ENCODE measurements at places on chromosomes 16 and 17.

DNA sequence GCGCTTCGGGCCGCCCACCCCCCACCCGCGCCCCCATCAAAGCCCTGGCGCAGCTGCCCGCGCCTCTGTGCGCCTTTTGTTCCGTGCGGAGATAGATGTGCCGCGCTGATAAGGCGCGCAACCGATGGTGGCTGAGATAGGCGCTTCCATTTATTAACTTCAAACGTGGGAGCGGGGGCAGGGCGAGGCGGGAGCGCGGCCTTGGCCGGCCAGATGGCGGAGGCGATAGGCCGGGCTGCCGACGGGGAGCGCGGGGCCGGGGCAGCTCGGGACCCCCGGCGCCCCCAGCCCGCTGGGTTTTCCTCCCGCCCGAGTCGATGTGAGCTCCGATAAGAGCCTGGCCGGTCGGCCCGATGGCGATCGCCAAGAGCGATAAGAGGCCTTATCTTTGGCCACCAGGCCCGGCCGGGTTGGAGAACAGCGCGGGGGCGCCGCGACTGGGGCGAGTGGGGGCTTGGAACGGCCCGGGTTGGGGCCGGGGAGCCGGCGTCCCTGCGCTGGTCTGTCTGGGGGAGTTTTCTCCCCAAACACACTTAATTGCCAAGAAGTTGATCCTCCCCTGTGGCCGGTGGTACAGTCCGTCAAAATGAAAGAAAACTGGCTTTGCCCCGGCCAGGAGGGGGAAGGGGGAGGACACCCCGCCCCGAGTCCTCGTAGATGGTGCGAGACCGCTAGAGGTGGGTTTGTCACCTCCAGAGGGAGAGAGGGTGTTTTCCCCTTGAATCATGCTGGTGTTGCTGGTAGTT is 2.7 kb downstream of the ZFPM1 start:
- no peak for DNase-seq

- DNase-seq, result no peak
Measured at GRCh38 chr17:75031972-75032719, 14.6 kb downstream of the ATP5PD start.

- peak; percentile 9 for DNase-seq
Measured at GRCh38 chr16:22948603-22949368, 134.8 kb downstream of the HS3ST2 start.

DNA sequence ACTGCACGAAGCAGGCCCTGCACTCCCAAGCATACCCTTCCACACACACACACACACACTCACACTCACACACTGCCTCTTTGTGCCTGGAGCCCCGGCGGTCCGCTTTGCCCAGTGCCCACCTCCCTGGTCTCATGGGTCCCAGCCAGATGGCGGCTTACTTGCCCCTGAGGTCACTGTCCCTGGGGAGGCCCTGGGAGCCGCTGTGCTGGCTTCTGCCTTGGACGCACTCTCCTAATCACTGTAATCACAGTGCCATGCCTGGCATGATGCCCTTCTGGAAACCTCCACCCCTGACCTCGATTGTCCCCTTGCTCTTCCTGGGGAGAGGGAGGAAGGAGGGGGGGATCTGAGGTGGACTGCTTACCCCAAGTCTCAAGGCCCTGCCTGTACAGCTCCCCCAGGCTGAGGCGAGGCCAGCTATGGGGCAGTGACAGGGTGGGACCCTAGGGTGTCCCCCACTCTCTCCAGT is 36.0 kb downstream of the ARHGAP23 start:
- DNase-seq, result no peak

DNA sequence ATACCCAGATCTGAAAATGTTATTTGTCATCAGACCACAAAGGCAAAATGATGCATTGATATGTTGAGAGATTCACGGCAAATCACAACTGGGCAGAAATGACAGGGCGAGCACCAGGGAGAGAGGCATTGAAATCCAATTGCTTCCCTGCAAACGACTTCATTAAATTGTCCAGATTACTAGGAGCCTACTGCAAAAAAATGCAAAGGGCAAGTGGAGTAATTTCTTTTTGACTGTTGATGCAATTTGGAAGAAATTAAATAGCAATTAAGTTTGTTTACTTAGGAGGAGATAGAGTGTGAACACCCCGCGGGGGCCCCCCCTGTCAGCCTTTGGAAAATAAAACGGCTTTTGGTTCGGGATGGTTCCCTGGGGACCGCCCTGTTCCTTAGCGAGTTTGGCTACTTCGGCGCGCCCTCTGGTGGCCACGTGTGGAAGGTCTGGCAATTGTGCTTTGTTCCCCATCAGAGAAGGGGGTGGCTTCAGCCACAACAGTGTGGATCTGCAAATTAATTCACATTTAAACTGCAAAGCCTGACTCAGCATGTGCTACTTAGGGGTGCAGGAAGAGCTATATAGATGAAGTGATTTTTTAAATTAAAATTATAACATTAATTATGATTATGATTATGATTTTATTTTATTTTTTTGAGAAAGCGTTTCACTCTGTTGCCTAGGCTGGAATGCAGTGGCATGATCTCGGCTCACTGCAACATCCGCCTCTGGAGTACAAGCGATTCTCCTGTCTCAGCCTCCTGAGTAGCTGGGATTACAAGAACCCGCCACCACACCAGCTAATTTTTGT is 14.5 kb upstream of the TMC7 start:
- DNase-seq, result peak; percentile 17

DNA sequence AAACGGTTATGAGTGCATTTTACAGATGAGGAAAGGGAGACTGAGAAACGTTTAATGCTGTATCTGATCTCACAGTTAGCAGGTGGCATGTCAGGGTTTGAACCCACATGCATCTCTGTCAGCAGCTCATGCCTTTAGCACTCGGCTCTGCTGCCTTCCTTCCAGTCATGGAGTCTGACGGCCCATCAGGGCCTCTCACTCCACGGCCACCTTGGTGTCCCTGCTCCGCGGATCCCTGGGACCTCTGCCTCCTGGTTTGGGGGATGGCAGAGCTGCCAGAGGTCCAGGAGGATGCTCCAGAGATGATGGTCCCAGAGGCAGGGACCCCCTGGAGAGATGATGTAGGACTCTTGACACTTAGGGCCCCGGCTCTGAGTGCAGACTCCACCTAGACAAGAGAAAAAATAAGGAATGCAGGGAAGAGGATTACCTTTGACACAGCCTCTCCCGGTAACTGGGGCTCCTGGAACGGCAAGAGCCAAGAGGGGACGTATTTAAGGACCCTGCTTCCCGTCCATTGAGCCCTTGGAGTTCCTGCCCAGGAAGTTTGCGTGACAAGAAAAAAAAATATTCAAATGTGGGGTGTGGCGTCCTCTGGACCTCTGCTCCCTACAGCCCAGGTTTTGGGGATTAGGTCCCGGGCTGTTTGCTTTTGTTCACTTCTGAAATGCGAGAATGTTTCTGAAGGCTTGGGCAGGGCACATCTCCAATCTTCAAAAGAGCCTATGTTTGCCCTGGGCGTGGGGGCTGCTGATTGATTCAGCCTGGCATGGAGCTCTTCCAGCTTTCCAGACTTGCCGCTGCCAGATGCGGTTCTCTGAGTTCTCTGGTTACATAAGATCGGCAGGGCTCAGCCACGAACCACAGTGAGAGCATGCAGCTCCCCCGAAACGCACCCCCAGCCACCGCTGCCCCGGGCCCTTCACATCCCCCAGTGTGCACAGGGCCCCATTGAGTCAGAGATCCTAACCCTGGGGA is at the start of gene ALDH3A1:
TSS of gene ALDH3A1 (minus strand) at position 470 of the 978 bp plus-strand sequence. CDS start 3,169 bp downstream, outside the sequence.
- DNase-seq, result no peak

DNA sequence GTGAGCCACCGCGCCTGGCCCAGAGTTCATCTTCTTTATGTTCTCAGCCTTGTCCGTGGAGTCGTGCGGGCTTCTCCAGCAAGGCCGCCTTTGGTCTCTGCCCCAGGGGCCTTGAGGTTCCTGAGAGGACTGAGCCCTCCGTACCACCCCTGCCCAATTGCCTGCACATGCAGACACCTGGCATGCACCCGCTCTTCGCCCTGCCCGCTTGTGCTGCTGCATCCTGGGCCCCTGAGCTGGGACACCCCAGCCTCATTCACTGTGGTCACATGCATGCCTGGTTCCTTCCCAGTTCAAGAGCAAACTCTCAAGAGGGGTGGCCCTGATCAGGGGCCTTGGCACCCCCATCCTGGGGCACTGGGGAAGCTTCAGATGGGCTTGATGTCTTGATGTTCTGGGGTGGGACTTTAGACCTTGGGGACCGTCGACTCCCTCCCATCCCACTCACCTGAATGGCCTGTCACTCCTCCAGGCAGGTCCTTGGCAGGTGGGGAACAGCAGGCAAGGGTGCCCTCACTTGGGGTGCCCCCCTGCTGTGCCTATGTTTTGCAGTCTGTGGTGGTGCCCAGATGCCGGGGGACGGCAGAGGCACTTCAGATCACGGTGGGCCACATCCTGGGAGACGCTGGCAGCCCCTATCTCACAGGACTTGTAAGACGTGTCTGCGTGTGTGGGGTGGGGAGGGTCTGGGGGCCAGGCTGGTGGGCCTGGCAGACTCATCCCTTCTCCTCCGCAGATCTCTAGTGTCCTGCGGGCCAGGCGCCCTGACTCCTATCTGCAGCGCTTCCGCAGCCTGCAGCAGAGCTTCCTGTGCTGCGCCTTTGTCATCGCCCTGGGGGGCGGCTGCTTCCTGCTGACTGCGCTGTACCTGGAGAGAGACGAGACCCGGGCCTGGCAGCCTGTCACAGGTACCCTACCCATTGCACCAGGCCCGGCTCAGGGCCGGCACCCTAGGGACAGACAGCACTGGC is 12.7 kb upstream of the SPNS2 start:
- DNase-seq, result no peak

GRCh38 chr16:20889625-20890275 is 10.4 kb downstream of the DCUN1D3 start:
- DNase-seq, result no peak

GRCh38 chr17:4610162-4610561 is 25.8 kb downstream of the SMTNL2 start:
- DNase-seq, result no peak

DNA sequence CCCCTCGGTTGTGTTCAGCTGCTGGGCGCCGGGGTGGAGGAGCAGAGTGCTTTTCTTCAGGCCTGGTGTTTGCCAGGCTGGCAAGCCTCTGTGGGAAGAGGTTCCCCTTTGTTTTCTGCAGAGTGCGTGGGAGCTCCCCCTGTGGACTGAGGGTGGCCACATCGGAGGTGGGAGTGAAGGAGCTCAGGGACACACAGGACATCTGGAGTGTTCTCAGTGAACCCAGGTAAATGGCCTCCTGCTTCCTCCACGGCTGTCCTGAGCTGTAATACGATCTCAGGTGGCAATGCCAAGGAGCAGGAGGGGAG is 39.2 kb upstream of the IRF8 start:
- no peak for DNase-seq

- DNase-seq, result no peak
Measured at GRCh38 chr17:67171560-67171959, 73.4 kb downstream of the HELZ start.

DNA sequence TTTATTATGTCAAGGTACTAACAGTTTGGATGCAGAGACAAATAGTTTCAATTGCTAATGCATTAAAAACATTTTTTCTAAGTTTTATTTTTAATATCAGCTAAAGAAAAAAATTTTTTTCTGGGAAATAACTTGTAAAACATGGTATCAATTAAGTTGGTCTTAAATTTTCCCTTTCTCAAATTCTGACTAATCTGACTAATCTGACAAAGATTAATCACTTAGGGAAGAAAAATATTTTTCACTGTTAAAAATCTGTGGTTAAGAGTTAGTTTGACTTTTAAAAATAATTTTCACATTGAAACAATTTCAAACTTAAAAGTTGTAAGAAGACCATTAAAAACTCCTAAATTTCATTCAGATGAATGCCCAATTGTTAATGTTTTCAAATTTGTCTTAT is 74.6 kb downstream of the MYO1D start:
- DNase-seq, result no peak

DNA sequence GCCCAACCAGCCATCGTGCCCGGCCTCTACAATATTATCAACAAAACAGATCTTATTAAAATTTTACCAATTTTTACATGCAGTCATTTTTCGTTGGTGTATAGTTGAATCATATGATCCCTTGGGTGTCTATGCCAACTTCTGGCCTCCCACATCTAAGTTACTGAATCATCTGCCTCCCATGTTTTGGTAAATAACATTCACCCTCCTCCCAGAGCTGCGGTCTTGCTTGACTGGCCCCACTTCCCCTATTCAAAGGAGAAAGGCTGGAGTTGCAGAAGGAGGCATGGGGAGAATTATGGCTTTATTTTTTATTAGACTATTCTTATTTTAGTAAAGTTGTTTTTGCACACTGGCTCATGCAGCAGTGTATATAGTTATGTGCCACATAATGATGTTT is 18.5 kb upstream of the CCL23 start:
- no peak for DNase-seq

GRCh38 chr17:19867329-19868078 is at the start of gene ULK2:
Gene ULK2 (minus strand): TSS chr17:19867936. CDS start chr17:19867417, 519 bp downstream.
- peak; percentile 45 for DNase-seq

GRCh38 chr17:5608399-5609112 is 24.2 kb upstream of the NLRP1 start:
- DNase-seq, result no peak

- no peak for DNase-seq
Measured at GRCh38 chr16:35182043-35182677, 1722.7 kb downstream of the TP53TG3F start.

DNA sequence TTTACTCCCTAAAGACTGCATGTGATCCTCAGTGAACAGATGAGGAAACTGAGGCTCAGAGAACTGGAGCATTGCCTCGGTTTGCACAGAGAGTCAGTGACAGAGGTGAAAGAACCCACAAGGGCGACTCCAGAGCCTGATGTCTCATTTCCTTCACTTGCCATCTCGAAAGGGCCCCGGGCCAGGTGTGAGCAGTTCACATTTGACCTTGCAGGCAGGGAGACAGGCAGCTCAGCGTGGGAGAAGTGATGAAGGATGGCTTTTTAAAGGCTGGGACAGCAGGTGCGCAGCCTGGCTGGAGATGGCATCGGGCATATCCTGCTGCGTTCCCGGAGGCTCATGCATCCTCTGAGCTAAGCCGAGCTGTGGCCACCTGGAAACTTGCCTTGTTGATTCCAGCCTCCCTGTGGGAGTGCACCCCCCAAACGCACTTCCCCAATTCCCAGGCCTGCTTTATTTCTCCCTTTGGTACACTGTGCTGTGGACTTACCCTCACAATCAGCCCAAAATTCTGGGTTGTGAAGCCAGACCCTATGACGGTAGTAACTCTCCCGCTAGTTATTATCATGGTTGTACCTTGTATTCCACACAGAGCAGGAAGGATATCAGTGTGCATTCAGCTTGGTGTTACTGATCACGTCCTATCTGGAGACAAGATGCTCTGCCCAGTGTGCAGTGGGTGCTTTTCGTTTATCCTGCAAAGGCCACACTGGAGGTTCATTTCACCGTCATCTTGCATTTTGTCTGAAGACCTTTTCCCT is 753.2 kb upstream of the EEF2KMT start:
- no peak for DNase-seq

DNA sequence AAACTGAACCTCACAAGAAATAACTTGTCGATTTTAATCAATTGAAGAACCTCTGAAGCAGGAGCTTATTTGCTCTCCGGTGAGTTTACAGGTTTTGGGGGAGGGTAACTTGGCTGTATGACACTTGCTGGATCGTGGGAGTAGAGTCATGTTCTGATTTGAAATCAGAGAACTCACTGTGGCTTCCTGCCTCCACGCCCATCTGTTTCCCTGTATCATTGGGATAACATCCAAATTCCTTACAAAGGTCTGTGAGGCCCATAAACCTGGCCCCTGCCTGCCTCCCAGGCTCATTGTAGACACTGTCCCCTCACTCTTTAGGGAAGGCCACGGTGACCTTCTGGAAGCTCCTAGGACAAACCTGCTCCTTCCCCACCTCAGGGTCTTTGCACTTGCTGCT is 48.3 kb downstream of the C17orf67 start:
- no peak for DNase-seq

GRCh38 chr16:49766225-49766624 is 89.7 kb downstream of the ZNF423 start:
- no peak for DNase-seq

GRCh38 chr17:45353043-45353442 is 36.2 kb upstream of the MAP3K14 start:
- DNase-seq, result no peak

- no peak for DNase-seq
Measured at GRCh38 chr17:7444682-7445618, at the start of gene CHRNB1. Gene CHRNB1 (plus strand): TSS chr17:7445061. CDS start chr17:7445128, 67 bp downstream.

All from skeletal muscle cell (primary cell).